ENCODE measurements at places on chromosomes 2 and 18. TPM values are rescaled to one million over a fixed set of nuclear protein-coding genes. Genes with fewer than 3 reads are reported as not detected.

- H3K27ac ChIP-seq, result no peak overlapping the region
- no peaks in the 10 kb centered on the region for H3K27me3 ChIP-seq
- no peak for DNase-seq
- no peak overlapping the region for H3K4me3 ChIP-seq
- no peaks in the 10 kb centered on the region for H3K36me3 ChIP-seq
- H3K4me1 ChIP-seq, result no peaks in the 10 kb centered on the region
These were observed 22.4 kb downstream of the LHCGR start for GRCh38 chr2:48733067-48733503.

DNA sequence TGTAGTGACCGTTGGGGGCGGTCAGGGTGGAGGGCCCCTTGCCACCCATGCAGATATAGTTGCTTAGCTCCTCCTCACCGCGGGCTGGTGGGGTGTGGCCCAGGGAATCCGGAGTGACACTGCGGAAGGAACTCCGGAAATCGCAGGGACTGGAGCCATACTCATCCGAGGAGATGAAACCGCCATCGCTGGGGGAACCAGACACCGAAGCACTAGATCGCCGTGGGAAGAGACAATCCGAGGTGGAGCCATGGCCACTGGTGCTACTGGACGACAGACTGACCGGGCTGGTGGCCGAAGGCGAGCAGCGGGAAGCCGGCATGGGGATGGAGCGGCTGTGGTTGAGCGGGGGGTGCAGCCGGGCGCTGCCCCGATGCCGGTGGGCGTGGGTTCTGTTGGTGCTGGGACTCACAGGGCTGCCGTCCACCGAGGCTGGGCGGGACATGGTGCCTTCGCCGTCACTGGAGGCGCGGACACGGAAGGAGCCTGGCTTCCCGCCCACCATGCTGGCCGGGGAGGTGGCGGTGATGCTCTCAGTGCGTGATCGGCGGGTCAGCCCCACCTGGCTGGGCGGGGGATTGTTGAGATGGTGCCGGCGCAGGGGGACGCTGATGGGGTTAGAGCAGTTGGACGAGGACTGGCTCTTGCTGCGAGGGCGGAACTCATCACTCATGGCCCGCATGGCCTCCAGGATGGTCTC is 2.2 kb downstream of the IRS1 start:
- H3K4me1 ChIP-seq, result peaks cover 58% of the 10 kb centered on the region
- no peak overlapping the region for H3K27ac ChIP-seq
- no peak for DNase-seq
- peaks cover 7% of the 10 kb centered on the region for H3K27me3 ChIP-seq

GRCh38 chr2:198444800-198445287 is 640.5 kb downstream of the PLCL1 start:
- no peak overlapping the region for H3K4me3 ChIP-seq
- no peak overlapping the region for H3K27ac ChIP-seq
- H3K27me3 ChIP-seq, result no peaks in the 10 kb centered on the region
- H3K36me3 ChIP-seq, result no peaks in the 10 kb centered on the region
- DNase-seq, result no peak

The LDLRAD4 gene
- total RNA-seq, result 51.9 TPM

The PCARE gene
- not detected for total RNA-seq

Data from CD4-positive, alpha-beta T cell (primary cell).